NCI-H2107 (cell line): ENCODE measurements at places on chromosomes 4 and X.

DNA sequence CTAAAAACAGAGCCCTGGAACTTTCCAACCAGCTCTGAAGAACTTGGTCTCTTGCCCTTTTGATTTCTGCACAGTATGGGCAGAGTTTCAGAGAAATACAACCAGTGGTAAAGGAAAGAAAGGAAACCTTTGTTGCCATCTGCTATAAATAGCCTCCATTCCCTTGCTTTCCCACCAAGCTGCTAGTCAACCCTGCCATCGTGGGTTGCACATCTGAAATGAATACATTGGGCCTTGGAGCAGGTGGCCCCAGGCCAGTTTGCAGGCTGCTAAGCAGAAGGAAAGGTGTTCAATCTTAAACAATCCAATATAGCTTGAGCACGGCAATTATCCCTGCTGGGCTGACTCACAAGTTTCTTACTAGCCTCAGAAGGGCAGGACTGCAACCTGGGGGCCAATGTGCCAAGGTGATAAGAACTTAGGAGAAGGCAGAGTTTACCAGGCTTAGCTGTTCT is 142.5 kb downstream of the PPARGC1A start:
- DNase-seq = no peak

DNA sequence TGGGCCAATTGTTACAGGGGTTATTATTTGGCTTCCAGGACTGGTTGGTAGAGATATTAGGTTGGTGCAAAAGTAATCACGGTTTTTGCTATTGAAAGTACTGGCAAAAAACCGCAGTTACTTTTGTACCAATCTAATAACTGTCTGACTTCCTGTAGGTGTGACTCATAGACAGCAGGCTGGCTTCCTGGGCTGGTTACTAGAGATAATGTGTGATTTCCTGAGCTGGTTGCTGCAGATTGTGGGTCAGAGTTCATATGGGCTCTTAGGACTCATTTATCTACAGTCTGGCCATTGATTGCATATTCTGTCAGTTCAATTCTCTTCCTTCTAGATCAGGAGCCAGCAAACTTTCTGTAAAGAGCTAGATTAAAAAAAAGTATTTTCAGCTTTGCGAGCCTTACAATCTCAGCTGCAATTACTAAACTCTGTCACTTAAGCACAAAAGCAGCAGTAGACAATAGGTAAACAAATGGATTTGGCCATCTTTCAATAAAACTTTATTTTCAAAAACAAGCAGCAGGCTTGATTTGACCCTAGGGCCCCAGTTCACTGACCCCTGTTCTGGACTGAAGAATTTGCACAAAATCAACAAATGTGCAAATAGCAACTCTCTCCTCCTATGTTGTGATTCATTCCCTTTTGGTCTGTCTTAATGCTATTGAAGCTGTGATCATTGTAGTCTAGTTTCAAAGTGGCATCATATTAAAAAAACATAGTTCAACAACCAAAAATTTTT is 50.8 kb upstream of the BOD1L1 start:
- DNase-seq = no peak

- no peak for DNase-seq
Observed at GRCh38 chr4:141501931-141502330, 134.5 kb upstream of the IL15 start.

GRCh38 chr4:72430988-72431387 is 138.0 kb downstream of the ADAMTS3 start:
- no peak for DNase-seq

- DNase-seq = peak; percentile 77
Observed at GRCh38 chrX:24395775-24396174, 35.3 kb downstream of the SUPT20HL1 start.

DNA sequence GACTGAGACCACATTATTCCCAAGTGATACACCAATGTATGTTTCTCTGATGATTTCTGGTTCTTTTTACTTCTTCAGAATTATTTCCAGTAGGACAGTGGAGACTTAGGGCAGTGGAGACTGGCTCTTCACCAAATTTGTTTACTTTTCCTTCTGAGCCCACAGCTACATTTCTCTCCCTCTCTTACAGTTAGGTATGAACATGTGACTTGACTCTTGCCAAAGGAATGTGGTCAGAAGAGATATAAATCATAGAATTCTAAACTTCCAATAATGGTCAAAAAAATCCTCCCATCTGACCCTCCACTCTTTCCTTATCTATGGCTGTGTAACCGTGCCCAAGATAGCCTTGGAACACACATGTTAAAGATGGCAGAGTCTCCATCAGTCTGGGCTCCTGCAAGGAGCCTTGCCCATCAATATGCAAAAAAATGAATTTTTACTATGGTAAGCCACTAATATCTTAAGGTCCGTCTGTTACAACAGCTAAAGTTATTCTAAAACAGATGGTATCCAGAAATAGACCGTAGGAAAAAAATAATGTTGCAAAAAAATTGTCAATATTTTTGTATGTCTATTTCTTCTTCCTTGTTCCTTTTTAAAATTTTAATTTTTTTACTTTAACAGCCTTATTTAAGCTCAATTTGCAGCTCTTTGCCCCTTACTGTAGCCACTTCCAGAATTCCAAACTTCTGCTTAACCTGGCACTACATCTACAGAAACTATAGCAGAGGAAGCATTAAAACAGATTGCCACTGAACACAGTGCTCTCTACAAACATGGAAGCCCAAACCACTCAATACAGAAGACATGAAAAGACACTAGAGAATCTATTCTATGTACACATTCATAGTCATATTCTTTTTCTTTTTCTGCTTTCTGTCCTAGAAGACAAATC is 260.7 kb downstream of the COL25A1 start:
- no peak for DNase-seq

DNA sequence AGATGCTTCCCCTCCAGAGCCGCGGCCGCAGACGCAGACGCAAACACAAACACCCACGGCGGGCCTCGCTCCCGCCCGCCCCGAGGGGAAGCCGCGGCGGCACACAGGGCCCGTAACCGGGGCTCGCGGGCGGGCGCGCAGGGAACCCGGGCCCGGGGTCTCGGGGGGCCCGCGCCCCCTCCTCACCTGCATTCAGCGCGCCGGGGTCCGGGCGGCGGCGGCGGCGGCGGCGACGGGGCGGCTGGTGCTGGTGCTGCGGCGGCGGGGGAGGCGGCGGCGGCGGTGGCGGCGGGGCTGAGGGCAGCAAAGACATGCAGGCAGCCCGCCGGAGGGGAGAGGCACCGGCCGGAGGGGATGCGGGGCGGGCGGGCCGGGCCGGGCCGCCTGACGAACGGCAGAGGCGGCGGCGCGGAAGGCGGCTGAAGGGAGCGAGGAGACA is 255 bp upstream of the CNOT6L start:
- peak; percentile 17 for DNase-seq

DNA sequence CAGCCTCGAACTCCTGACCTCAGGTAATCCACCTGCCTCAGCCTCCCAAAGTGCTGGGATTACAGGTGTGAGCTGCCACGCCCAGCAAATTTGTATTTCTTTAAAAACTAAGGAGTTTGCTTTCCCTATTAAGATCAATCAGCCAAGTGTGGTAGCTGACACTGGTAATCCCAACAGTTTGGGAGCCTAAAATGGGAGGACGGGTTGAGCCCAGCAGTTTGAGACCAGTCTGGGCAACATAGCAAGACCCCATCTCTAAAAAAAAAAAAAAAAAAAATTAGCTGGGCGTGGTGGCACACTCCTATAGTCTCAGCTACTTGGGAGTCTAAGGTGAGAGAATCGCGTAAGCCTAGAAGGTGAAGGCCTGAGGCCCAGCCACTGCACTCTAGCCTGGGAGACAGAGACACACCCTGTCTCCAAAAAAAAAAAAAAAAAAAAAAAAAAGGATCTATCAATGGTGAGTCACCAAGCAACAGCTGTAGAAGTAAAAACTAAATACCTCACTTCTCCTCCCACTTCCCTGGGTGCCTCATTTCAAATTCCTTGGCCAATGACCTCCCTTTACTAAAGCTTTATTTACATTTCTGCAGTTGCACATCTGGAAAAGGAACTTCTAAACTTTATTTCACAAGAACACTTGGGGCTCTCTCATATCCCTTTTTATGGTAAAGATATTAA is 54.5 kb downstream of the LDB2 start:
- DNase-seq = no peak

- no peak for DNase-seq
Observed at GRCh38 chrX:73849073-73849472, 286.1 kb downstream of the CHIC1 start.

- no peak for DNase-seq
Observed at GRCh38 chr4:7260569-7260968, 68.2 kb downstream of the SORCS2 start.

GRCh38 chr4:52715914-52716313 is 35.3 kb downstream of the ERVMER34-1 start:
- DNase-seq = no peak

- DNase-seq = no peak
Observed at GRCh38 chrX:23235051-23235450, 99.6 kb upstream of the PTCHD1 start.

- DNase-seq = no peak
Observed at GRCh38 chr4:139593091-139593564, 37.1 kb upstream of the SETD7 start.

- DNase-seq = no peak
Observed at GRCh38 chrX:17183566-17183965, 191.4 kb upstream of the NHS start.

DNA sequence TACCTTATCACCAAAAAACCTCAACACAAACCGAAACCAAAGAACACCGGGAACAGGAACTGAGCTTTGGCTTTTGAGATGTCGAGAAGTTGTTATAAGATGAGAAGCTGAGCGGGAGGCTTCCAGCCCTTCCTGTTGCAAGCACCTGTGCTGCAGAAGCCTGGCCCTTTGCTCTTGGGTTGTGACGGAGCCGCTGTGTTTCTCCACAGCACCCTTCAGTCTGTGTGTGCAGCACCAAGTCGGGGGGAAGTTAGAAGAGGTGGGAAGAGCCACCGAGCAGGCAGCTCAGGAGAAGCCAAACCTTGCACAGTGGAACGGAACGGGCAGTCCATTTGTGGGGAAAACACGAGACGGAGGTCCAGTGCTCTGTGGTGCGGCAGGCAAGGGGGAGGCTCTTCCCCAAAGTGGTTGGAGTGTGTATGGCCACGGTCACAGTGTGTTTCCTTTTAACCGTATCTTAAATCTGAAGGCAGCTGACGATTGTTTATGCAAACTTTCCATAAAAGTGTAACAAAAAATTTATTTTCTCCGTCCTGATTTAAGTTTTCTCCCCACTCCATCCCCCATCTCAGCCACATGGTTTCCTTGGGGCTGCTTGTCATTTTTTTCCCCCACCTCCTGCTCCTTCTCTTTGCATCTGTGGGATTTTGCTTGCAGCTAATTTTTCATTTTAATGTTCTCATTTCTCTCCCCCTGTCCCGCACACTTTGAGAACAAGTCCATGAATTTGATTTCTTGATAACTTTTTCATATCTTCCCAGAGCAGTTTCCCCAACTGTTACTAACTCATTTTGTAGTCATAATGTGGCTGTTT is 123.7 kb downstream of the STOX2 start:
- no peak for DNase-seq

GRCh38 chr4:99404595-99405287 is 30.4 kb downstream of the ADH7 start:
- DNase-seq = no peak

DNA sequence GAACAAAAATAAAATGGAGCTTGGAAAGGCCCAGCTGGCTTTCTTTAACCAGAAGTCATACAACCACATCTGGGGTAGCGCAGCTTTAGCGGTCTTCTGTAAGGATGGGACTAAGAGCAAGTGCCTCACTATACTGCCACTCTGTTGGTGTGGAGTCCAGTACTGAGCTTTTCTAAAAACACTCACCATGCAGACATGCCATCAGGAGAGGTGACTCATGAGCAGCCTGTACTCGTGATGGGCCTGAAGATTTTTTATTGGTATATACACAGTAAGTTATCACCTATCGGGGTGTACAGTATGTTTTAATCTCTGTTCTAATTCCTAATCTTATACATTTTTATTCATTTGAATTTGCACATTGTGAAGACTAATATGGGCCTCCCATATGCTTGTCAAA is 9.6 kb downstream of the PPP3CA start:
- DNase-seq = no peak
